Nucleus accumbens (tissue), 56 donors: ENCODE measurements at places on chromosomes 5 and 9.

GRCh38 chr9:104177003-104177611 lies 83.0 kb downstream of the SMC2 start:
- no peak for DNase-seq

DNA sequence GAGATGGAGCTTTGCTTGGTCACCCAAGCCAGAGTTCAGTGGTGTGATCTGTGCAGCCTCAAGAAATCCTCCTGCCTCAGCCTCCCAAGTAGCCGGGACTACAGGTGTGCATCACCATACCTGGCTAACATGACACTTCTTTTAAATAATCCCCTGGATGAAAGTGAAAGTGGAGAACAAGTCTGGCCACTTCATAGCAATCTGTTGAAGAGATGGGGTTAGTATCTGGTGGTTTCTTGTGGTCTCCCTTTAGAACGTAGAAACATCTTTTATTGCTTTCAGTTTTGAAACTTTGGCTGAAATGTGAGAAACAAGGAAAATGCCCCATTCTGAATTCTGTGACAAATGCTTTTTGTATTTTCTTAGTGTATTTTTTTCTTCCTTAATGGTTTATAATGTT lies 452.5 kb upstream of the RIOK2 start:
- DNase-seq = no peak

GRCh38 chr9:11893331-11893730 lies 799.9 kb upstream of the TYRP1 start:
- DNase-seq = no peak

DNA sequence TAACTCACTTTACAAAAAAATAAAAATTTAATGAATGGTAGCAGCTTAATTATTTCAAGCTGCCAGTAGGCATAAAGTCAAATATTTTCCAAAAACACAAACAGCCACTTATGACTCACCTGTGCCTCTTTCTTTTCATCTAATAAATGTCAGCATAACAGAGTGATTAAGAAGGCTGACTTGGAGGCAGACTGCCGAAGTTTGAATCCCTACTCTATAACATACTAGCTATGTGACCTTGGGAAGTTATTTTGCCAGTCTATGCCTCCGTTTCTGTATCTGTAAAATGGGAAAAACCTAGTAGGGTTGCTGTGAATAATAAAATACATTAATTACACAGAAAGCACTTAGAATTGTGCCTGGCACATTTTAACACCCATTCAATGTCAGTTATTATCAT lies 33.8 kb downstream of the FANCC start:
- DNase-seq = no peak

GRCh38 chr5:111779260-111779921 lies 22.4 kb upstream of the NREP start:
- DNase-seq = no peak

- DNase-seq = no peak
Measured at GRCh38 chr5:71533142-71533541, 54.0 kb upstream of the MCCC2 start.

DNA sequence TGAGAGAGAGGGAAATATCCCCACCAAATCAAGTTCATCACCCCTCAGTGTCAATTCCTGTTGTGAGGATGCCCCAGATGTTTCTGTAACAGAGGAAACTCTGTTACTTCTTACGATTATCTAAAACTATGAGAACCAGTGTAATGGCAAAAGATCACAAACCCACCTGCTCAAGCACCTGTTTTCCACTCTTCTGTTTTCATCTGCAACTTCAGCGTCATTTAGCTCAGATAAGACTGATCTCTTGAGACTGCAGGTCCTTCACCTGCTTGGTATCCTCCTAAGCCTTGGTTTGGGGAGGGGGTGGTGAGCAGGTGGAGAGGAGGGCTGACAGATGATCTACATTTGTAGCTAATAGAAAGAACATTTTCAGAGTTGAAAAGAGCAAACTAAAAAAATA lies 229.3 kb downstream of the SLF1 start:
- DNase-seq = no peak

DNA sequence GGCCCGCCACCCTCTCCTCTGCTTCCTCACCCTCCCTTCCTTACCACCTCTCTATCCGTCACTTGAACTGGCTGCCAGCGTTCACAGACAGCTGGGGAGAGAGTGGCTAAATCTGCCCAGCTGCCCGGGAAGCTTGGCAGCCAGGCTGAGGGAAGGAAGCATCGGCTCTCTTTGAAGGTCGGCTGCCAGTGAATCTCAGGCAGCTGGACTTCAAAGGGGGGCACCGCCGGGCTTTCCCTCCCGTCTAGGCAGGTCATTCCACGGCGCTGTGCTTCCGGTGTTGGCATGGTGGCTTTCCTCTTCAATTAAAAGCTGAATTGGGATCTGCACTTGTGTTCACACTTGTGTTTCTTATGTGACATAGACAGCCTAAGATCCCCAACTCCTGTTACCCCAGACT lies 174.0 kb downstream of the GDNF start:
- no peak for DNase-seq

GRCh38 chr9:130017076-130017475 lies 25.9 kb downstream of the FNBP1 start:
- DNase-seq = no peak

DNA sequence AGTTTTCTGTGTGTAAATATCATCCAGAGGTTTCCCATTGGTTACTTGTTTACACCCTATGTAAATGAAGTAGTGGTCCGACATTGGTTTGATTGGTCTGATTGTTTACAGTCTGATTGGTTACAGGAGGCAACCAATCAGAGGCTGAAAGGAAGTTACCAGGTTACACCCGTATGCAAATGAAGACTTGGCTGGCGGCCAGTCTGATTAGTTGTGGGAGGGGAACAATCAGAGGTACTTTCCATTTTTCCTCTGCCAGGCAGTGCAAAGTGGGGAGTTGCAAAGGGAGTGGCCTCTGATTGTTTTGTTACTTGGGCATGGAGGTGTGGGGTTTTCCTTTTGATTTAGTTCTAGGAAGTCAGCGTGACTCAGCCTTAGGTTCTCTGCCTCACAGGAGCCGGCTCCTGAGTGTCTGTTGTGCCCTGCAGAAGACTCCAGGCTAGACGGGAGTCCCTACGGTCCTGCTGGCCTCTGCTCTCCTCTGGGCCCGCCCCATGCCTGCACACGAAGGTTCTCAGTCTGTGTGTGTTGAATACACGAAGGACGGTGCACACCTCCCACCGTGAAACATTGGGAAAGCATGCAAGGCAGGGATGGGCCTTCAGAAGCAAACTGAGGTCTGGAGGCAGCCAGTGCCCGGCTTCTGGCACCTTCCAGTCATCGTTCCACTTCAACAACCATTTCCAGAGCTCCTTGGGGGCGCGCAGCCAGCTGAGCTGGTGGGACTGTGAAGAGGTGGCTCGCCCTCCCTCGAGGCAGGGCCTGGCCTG lies 42.9 kb downstream of the OLFM1 start:
- DNase-seq = no peak

- peak; percentile 1 for DNase-seq
Measured at GRCh38 chr5:56900858-56901578, 8.4 kb upstream of the SETD9 start.

- no peak for DNase-seq
Measured at GRCh38 chr5:117792476-117792875, 1195.9 kb downstream of the DTWD2 start.

DNA sequence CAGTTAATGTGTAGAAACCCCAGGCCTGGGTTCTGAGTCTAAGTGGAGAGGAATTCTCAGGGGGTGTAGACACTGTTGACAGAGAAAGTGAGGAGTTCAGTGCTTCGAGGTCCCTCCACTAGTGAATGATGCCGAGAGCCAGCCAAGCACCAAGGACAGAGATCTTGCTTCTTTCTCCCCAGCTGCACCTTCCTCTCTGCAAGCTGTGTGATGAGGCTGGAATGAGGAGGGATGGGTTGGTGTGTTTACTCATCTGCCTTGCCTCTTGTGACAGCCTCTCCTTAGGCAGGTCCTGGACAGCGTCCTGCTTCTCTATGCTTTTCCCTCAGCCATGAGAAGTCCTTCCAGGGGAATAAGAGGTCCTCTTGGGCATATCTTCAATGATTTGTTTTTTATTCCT lies 35.3 kb downstream of the HNRNPH1 start:
- no peak for DNase-seq

DNA sequence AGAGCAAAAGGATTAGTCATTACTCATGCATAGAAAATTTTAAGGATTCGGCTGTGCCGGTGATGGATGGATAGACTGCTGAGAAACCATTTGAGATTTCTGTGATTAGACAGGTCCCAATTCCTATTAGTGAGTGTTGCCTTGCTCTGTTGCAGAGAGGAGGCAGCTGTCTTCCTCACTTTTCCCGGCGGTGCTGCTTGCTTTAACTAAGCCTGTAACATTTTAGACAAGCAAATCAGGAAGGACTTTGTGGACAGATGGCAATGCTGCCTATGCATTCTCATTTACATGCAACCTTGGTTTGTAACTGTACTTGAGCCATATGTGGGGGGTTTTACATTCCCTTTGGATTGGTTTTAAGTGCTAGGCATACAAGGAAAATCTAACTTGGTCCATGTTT lies 1176.3 kb downstream of the CDH18 start:
- DNase-seq = no peak

GRCh38 chr9:124769549-124770358 lies 1.4 kb downstream of the NR6A1 start:
- DNase-seq = no peak

- no peak for DNase-seq
Measured at GRCh38 chr5:40367255-40367654, 312.5 kb upstream of the PTGER4 start.

DNA sequence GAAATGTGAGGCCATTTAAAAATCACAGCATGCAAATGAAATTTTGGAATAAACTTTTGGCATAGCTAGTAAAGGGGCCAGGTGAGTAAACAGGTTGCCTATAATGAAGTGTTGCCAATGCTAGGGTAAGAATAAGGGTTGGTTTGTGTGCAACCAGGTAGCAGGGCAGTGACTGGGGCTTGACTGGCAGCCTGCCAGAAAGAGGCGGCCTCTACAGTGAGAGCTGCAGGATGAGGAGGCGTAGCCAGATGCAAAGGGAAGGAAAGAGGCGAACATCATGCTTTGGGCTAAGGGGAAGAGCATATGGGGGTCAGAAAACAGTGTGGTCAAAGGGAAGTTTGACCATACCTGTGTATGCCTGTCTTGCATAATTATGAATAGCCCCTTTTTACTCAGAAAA lies 70.6 kb downstream of the MAST4 start:
- no peak for DNase-seq

DNA sequence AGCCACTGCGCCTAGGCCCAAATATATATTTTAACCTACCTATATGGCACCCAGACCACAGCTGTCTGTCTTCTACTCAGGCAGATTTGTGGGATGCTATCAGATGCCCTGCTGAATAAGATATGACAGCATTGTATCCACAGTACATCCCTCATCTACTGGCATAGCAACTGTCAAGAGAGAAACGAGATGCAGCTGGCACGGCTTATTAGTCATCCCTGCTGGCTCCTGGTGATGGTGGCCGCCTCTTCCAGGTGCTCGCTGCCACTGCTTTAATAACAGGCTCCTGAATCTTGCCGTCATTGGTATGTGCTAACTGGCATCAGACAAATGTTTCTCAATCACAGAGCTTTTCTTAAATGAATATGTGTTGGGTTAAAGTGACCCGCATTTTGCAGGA lies 34.0 kb downstream of the B4GALT1 start:
- DNase-seq = no peak
